Cardiac fibroblast (primary cell): ENCODE measurements at places on chromosomes 13 and 19.

DNA sequence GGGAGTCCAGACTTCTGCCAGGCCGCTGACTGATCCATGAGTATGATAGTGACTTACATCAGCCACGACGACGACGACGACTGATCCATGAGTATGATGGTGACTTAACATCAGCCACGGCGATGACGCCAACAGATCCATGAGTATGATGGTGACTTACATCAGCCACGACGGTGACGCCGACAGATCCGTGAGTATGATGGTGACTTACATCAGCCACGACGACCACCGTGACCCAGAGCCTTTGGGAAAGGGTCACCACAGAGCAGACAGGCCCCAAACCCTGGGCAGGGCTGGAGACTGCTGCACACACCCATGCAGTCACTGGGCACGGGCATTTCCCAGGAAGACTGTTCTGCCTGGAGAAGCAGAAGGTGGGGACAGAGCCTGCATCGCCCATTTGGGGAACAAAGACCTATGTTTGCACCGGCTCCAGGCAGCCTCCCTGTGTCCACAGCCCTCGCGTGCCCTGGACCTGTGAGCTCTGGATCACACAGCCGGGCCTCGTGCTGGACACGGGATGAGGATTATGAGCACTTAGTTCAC lies 130.9 kb upstream of the SPACA7 start:
- DNase-seq, result no peak

DNA sequence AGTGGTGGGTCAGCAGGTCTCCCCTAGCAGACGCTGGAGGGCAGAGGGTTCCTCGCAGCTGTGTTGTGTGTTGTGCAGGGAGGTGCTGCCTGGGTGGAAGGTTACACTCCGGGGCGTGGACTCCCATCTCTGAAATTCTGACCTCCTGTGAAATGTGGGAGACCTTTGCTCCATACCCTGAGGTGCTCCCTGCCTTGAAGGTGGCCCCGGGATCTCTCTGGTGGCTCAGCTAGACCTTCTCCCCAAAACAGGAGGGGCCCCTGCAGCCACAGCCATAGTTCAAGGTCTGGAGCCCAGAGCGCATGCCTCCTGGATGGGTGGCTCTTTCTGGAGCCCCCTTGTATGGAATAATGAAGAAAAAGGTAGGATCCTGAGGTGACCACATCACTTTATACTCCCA lies 70.2 kb downstream of the SOX1 start:
- no peak for DNase-seq

DNA sequence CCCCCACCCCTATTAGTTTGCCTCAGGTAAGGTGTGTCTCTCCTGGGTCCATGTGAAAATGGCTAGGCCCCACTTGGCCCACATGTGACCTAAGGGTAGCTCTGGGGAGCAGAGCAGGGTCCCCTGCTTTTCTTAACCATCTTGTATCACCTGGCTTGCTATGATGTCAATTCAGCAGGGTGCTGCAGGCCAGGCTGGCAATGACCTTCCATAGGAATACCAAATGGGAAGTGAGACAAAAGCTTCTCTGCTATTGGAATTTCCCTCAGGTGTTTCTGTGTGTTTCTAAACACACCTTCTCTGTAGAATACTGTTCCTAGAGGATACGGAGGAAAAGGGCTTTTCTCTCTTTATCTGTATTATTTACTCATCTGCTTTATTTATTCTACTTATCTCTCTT lies 35.7 kb upstream of the DACH1 start:
- DNase-seq, result no peak

GRCh38 chr13:77696879-77697216 lies 639 bp upstream of the SLAIN1 start:
- no peak for DNase-seq

GRCh38 chr19:53908935-53909415 lies at the start of gene CACNG7:
CACNG7 (plus strand) TSS chr19:53909278; CDS start chr19:53912832, 3,554 bp downstream.
- DNase-seq, result no peak

- peak; percentile 94 for DNase-seq
These were observed 107.2 kb downstream of the CACNA1A start for GRCh38 chr19:13398780-13399726.

GRCh38 chr19:42424345-42424707 lies 2.9 kb downstream of the LIPE start:
- no peak for DNase-seq

GRCh38 chr19:45195764-45196163 lies 17.2 kb downstream of the BLOC1S3 start:
- no peak for DNase-seq

- DNase-seq, result no peak
These were observed 114.4 kb upstream of the ZNF507 start for GRCh38 chr19:32231020-32231419.

DNA sequence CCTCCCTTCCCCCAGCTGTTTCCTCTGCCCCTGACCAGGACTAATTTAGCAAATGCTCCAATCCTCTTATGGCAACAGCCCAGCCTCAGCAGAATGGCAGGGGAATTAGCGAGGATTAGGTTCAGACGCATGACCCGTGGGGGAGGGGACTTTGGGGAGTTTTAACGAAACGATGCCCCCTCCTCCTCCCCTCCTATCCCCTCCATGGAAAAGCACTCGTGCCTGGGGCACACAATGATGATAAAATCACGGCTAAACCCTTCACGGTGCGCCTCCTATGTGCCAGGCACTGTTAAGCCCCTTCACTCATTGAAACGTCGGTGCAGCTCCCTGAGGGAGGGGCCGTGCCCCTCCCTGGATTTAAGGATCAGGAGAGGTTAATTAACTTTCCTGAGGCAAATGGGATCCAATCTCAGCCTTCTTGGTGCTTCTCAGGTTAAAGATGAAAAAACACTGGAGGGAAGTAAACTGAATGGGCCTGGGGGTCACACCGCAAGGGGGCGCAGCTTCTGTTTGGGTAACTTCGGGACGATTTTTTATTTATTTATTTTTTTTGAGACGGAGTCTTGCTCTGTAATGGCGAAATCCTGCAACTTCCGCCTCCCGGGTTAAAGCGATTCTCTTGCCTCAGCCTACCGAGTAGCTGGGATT lies 10.1 kb upstream of the TPRX2 start:
- peak; percentile 15 for DNase-seq

DNA sequence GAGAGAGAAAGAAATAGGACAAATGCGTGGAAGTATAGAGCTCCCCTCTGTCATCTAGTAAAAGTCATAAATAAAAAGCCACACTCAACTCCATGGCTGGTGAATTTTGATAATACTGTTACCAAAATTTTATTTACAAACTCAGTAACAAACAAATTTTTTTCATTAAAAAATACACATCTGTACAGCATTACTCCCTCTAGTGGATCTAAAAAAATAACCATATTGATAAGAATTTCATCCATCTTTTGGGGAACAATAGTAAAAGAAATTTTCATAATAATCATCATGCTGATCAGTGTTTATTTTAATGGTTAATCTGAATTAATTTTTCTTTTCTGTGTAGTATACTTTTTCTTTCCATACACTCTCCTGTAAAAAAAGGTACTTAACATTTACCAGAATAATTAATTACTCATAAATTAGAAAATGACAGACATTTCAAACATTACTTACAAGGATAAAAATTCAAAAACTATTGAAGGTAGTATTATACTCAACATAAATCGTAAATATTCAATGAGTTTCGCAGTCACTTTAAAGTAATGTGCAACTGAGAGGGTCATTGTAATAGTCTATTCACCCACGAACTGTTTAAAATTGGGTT lies 173.5 kb upstream of the LSM14A start:
- peak; percentile 21 for DNase-seq

DNA sequence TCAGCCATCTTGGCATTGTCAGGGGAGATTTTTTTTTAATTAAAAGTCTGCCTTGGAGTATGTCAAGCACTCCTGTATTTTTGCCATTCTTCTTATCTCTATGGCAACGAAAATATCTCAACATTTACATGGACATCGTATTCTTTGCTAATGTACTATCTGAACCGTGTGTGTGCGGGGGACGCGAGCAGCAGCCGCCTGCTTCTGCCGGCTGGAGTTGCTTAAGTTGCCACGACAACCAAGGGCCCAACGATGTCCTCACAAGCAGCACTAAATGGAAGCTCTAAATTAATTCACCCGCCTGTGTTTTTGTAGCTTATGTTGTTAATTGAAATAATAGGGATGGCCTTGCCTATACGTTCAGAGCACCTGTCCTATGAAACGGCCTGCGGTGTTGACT lies 309.5 kb downstream of the TEX29 start:
- DNase-seq, result no peak

GRCh38 chr19:9565900-9566705 lies 18.2 kb downstream of the ZNF121 start:
- peak; percentile 15 for DNase-seq

DNA sequence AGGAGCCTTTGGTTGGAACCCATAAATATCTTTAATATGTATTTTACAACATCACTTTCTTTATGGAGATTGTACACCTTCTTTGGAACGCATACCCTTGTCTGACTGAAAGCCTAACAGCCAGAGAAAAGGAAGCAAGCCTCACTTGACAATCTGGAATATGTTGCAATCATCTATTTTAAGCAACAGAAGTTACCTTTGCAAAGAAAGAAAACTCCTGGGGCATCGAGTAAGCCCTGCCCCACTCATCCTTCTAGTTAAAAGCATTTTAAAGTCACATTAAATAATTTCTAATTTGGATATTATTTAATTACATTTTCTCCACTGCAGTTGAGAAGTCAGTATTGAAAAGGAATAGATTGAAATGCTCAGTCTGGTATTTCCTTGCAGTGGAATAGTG lies 542.7 kb downstream of the MYO16 start:
- DNase-seq, result no peak

DNA sequence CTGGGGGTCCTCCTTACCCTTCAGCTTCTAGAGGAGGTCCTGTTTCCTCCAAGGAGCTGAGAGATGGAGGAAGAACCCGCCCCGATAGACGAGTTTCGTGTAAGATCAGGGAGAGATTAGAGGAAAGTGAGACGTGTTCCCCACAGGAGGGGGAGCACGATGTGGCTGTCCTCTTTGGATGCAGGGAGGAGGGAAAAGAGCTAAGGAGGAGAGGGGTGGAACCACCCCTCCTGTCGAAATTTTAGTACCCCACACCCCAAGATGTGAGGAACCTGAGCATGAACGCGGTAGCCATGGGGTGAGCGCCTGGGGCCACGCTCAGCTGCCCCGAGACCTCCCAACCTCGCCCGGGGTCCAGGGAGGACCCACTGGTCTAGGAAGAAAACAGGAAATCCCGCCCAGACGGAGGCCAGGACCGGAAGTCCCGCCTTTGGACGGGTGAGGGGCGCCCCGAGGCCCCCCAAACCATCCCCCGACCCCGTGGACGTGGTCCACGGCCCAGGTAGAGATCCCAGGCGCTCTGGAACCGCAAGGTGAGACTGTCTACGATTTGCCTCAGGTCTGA lies 1.2 kb downstream of the AKT1S1 start:
- peak; percentile 60 for DNase-seq

DNA sequence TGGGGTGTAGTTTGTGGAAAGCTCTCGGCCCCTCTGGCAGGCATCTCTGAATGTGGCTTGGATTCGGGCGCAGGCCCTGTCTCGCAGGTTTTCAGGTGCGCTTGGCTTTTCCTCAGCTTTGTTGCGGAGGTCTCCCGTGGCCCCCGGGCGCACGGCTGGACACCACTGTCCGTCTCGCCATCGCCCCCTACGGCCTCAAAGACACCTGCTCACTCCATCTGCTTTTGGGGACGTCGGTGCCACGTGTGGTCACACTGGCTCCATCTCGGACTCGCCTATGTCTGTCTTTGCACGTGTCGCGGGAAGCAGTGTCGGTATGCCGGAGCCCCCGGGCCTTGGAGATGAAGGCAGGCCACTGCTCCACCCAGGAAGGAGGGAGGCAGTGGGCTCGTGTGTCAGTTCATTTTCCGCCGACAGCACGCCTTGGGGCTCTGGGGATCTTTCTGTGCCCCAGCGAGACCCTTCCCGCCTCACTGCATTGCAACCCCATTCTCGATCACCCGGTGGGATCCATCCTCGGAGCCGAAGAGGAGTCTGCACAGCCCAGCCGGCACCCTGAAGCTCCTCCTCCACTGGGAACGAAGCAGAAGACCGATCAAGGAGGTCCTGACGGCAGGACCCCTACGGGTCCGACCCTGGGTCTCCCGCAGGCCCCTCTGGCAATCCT lies 42.1 kb downstream of the ZNF146 start:
- DNase-seq, result no peak

GRCh38 chr13:114025714-114026431 lies 52.0 kb upstream of the C13orf46 start:
- DNase-seq, result peak; percentile 46

- peak; percentile 55 for DNase-seq
These were observed 8.7 kb downstream of the HOMER3 start for GRCh38 chr19:18932216-18932841.

- DNase-seq, result no peak
These were observed 549.0 kb downstream of the KCTD12 start for GRCh38 chr13:76336889-76337844.

- peak; percentile 27 for DNase-seq
These were observed 19.0 kb upstream of the N4BP2L1 start for GRCh38 chr13:32446773-32447465.

GRCh38 chr13:76189882-76190519 lies 553.9 kb downstream of the LMO7 start:
- DNase-seq, result no peak

DNA sequence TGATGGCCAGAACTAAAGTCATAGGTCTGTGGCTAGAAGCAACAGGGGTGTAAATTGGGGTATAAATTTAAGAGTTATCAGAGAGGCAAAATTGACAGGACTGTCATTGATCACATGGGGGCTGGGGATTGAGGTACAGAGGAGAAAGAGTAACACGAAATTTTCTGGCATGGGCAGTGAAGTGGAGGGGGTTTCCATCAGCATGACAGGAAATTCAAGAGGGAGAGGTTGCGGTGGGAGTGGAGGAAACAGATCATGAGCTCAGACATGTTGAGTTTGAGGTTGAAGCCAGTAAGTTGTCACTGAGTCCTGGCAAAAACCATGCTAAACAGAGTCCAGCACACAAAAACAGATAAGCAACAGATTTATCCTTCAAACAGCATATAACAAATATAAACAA lies 192.1 kb upstream of the TSC22D1 start:
- peak; percentile 30 for DNase-seq

- DNase-seq, result peak; percentile 17
These were observed 44.2 kb upstream of the RNF113B start for GRCh38 chr13:98221234-98221633.

GRCh38 chr13:66896933-66897332 lies 333.2 kb downstream of the PCDH9 start:
- no peak for DNase-seq

DNA sequence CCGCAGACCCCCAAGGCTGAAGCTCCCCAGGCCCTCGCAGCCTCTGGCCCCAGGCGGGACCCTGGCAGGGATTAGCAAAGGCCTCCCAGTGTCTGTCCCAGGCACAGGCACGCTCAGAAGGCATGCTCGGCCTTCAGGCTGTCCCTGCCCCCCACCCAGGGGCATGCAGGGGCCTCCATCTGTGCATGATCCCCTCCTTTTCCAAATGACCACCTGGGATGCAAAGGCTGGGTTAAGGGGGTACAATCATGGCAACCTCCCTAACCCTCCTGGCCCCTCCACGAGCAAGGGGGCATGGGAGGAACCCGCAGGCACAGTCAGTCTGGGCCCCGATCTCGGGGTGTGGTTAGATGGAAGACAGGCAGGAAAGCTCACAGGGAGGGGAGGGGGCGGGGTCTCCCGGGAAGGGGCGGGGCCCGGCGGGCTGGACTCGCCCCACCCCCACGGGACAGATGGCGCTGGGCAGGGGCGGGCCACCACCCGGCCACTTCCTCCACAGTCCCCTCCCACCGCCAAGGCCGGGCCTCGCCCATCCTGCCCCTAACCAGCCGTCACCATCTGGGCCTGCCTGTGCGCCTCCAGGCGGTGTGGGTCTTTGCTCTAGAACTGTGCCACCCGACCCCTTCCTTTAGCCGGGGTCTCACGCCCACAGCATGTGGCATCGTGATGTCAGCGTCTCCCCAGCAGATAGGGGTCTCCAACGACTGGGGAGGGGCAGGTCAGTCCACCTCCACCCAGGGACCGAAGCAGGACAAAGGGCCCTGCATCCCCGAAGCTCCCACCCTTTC lies 7.0 kb upstream of the REXO1 start:
- DNase-seq, result peak; percentile 90

- peak; percentile 81 for DNase-seq
These were observed 6.3 kb downstream of the PGLYRP1 start for GRCh38 chr19:46016426-46017094.
